ENCODE measurements at places on chromosomes 1 and 21.
A peak's percentile ranks its signal among the peaks of the same experiment; 100 is the strongest.

- DNase-seq: peak; percentile 20
These were observed 9.4 kb downstream of the CFHR4 start for GRCh38 chr1:196897158-196897828.

GRCh38 chr21:42213082-42213774 is 5.7 kb upstream of the ABCG1 start:
- DNase-seq: no peak

DNA sequence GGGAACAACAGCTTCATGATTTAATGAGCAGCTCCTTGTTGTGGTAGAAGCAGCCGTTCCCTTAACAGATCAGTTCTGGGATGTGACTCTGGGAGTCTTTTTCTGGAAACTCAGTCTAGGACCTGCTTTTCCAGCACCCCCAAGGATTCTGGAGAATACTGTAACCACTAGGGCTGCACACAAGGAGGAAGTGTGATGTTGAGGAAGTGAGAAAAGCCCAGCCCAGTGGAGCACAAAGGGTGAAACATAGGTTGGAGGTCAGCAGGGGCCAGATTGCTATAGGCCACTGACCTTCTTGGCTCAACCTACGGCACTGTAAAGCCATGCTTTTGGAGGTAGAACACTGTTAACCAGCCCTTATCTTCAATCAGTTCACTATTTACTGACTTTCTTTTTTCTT is 10.1 kb upstream of the PLA2G5 start:
- no peak for DNase-seq

DNA sequence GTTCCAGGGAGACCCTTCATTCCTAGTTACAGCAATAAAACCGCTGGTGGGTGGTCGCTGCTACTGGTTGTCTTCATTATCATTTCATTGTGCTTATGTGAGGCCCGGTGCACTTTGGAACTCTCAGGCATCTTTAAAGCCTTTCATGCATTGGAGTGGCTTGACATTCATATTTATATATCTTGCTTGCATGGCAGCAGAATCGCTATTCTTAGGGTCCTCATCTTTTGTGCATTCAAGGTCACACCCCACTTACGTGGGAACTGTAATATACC is 110.1 kb downstream of the ZBTB18 start:
- no peak for DNase-seq

- no peak for DNase-seq
These were observed 15.7 kb upstream of the UMODL1 start for GRCh38 chr21:42055425-42055824.

DNA sequence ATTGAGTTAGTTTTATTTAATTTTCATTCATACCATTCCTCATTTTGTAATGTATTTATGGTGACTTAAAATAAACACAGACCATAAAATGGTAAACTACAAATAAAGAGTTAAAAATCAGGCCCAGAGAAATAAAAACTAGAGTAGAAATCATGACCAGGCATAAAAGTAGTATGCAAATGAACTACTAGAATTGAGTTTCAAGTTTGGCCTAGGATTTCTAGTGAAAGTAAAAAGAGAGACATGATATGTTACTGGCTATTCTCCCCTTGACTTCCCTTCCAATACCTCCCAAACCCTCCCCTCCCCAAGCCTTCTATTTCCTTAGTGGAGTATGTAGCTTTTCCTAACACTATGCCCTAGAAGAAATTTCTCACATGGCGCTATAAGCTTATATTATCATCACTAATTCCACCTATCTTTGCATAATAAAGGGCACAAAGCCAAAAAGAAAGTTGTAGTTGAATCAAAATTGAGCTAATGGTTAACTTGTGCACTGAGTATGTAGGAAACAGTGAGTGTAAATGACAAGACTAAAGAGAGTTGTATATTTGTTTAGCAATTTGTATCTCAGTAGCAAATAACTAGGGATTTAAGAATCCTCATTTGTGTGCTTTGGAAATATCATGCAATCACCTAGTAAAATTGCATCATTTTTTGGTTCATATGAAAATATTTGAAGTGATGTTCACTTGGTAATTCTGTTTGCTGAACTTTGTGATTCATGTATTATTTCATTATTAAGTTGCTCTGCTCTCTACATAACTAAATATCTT is 29.7 kb upstream of the CDC14A start:
- no peak for DNase-seq

DNA sequence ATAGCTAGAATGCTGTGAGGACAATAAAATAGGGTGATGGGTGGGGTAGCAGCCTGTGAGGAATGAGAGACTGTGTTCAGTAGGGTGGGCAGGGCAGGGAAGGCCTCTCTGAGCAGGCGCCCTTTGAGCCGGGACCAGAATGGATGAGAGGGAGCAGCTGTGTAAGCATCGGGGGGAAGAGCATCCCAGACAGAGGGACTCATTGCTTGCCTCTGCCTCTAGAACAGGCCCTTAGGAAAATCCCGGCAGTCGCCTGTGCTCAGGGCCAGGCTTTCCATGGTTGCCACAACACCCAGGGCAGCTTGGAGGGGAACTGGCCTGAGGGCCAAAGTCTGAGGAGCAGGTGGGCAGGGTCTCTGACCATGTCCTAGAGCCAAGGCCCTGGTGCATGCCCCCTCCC is 774 bp downstream of the SLC2A7 start:
- DNase-seq: no peak

DNA sequence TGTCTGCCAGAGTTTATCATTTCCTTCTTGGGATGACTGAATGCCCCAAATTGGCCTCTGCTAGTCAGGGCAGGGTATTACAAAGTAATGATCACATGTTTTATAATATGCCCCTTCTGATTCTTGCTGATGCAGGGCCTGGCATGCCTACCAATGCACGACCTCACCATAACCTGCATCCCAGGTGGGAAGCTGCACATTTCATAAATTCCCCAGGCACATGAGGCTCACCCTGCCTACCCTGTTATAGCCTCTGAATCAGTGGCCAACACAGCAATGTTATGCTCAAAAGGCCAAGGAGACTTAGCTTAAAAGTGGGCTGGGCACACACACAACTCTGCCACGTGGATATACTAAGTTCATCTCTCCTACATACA is 28.0 kb upstream of the XPR1 start:
- DNase-seq: no peak

- DNase-seq: no peak
These were observed 9.0 kb downstream of the NPR1 start for GRCh38 chr1:153687346-153688125.

DNA sequence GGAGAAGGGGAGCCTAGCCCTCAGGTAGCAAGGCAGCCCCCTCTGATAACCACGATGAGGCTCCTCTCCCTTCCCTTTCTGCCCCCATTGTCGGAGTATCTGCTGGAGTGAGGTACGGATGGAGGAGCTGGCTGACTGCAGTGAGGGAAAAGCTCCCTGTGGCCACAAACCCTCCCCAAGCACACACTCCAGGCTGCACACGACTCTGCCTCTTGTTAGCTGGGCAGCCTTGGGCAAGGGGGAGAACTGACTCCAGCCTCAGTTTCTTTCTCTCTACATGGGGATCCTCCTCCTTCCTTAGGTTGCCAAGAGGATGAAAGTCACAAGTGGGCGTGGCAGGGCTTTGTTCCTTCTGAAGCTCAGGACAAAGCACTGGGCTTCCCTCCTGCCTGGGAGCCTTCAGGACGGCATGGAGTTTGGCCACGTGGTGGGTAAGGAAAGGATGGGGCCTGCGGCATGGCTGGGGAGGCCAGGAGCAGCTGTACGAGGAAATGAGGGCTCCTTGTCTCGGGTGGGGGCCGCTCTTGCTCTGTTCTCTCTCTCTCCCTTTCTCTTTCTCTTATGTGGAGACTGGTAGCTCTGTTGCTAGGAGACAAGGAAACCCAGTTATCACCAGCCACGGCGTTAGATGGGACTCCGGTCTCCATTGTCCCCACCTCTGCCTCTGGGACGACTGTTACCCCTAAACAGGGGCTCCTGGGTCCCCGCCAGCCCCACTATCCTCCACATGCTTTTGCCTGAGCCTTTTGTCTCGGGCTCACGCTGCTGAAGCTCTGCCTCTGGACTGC is 39.7 kb downstream of the LRP8 start:
- DNase-seq: no peak

DNA sequence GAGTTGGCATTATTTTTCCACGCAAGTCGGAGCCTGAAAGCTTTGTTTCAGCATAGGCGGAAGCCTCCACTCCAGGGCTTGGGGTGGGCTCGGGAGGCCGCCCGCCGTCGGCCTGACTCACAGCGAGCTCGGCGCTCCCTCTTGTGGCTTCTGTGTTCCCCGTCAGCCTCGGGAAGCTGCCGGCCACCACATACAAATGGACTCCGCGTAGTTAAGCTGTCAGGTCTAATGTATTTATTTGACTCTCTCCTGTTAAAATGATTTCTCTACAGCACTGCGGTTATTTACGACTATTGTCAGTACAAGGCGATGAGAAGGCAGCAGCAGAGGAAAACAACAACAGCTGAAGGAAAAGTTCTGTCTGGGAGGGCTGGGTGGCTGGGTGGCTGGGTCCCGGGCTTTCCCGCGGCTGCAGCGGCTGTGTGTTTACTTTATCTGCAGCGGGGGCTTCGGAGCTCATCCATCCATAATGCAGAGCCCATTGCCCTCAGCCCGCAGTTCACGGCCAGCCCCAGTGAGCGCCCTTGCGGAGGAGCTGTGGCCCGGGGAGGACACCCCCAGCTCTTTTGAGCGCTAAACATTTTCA is 375.7 kb upstream of the CAMK1G start:
- peak; percentile 78 for DNase-seq

- no peak for DNase-seq
These were observed at the start of gene TMOD4 for GRCh38 chr1:151175863-151176262. Gene TMOD4 (minus strand): TSS chr1:151175981. CDS start chr1:151174875, 1,106 bp downstream.

DNA sequence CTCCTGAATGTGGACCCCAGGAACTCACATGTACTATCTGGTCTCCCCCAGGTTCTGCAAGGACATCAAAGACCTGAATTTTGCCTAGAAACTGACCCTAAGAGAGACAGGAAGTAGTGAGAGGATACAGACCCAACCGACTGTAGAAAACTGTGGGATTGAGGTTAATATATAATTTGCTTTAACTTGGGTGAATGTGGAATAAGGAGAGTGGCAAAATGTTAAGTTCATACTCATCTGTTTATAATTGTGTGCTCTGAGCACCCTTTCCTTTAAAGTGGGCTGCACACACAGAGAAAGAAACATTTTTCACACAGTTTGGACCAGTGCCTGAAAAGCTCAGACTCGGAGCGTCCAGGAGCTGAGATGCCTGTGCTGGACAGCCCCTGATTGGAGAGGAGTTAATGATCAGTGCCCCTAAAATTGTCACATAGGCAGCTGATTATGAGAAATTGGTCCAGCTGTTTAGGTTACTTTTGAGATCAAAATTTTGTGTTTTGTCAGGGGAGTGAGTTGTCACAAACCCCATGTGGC is 37.2 kb downstream of the ROR1 start:
- DNase-seq: no peak

DNA sequence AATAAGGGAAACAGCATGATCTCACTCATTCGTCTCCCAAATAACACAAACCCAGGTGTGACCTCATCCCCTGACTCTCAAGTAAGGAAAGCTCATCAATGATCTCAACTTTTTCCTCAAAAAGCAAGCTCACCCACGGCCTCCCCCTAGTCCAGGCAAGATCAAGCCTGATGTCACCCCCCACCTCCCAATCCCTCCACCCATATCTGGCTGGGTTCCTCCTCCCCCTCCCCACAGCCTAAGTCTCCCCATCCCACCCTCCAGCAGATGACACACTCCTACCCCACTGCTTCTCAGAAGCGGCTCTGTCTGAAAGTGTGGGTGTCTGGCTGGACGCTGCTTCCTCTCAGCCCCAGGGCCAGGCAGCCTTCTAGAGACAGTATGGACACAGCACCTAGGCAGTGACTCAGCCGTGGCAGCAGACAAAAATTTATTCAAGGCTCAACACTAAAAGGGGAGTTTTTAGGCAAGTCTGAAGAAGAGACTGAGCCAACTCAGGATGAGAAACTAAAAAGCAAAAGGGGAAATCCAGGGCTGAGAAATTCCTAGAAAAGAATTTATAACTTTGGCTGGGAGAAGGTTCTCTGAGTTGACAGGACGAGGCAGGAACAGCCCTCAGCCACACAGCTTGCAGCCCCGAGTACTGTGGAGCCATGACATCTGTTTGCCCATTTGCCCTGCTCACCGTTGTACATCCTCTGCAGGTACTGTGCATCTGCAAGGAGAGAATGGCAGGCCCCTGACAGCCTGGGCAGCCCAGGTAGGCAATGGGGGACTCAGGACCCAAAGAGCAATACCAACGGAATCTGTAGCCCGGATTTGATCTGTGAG is 81.6 kb upstream of the LRRC8D start:
- no peak for DNase-seq

- peak; percentile 38 for DNase-seq
These were observed 8.6 kb upstream of the PLA2G2C start for GRCh38 chr1:20194757-20195461.

- DNase-seq: peak; percentile 8
These were observed 758 bp downstream of the DEPDC1 start for GRCh38 chr1:68495968-68496679.

GRCh38 chr1:63797056-63797726 is 23.4 kb downstream of the ROR1 start:
- DNase-seq: no peak

DNA sequence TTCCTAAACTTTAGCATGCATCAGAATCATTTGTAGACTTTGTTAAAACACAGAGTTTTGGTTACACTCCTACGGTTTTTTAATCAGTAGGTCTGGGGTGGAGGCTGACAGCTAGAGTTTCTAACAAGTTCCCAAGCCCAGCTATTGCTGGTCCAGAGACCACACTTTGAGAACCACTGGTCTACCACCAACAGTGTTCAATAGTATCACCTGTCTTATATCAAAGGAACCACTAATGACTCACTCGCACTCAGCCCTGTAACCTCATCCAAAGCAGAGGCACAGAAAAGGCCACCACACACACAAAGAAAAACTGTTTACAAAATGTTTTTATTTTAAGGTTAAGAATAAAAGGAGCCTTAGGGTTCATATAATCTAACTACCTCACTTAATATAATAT is 68.7 kb downstream of the HIVEP3 start:
- DNase-seq: no peak

DNA sequence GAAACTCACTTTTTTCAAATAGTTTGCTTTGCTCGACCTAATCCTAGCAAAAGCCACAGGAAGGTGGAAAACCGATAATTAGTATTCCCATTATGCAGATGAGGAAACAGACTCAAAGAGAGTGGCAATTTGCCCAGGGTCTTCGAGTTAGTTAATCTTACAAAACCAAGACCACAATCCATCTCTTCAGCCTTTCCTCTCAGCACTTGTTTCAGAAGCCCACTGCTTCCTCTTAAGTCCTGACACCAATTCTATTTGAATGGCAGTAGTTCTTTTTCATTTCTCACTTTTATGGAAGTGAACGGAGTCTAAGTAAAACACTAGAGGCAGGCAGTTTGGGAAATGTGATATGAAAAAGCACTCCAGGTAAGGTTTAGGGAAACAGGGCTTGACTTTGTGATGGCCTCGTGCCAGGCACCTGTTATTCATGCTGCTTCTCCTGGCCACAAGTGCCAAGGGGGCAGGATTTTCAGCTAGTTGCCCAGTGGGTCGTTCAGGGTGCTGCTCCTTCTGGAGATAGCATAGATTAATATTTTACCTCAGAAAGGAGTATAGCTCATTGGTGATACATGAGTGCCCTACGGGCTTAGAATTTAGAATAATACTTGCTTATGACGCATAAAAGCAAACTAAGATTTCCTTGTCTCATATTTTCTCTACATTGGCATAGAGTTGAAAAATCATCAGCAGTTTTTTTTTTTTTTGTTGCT is 76.6 kb upstream of the NRIP1 start:
- peak; percentile 79 for DNase-seq
